ENCODE measurements at places on chromosomes 7 and 10. TPM values are rescaled to one million over a fixed set of nuclear protein-coding genes. Genes with fewer than 3 reads are reported as not detected.

The EDRF1 gene
- total RNA-seq = 35.4 TPM

The MYO3A gene
- 12.5 TPM for total RNA-seq

The C10orf53 gene
- not detected for total RNA-seq

The GNAI1 gene
- 39.2 TPM for total RNA-seq

The RBM28 gene
- total RNA-seq = 59.7 TPM

The TRIM50 gene
- 4.6 TPM for total RNA-seq

The MYO1G gene
- 0.53 TPM for total RNA-seq

The RBM20 gene
- 2.8 TPM for total RNA-seq

The PTF1A gene
- 0.51 TPM for total RNA-seq

The CLEC5A gene
- not detected for total RNA-seq

The TRRAP gene
- 45.0 TPM for total RNA-seq

The LRRC4 gene
- 37.7 TPM for total RNA-seq

The CDC14C gene
- not detected for total RNA-seq

The AQP1 gene
- 1.7 TPM for total RNA-seq

DNA sequence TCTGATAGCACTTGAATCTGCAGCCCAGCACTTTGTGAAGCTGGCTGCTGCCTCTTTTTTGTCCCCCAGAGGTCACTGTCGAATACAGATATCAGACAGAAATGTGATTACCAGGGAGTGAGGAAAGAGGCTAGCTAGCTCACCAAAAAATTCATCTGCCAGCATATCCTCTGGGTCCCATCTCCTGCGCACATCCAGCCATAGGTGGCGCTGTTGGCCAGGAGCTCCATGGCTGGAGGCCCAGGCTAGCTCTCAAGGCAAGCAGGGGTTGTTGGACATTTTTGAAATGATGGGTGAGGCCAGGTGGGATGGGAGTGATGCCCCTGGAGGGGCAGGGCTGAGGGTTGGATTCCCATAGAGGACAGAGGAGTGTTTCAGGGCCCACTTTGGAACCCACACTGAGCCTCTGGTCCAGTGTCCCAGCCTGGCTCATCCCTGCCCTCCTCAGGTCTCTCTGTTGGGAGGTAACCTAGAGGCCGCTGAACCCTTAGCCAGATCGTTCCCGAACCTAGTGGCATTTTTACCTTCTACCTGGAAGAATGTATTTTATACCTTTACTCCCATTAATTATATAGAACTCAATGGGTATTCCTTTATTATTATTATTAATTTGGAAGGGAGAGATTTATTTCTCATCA, 14.8 kb downstream of the DPCD start:
- DNase-seq = peak; percentile 82
- H3K27me3 ChIP-seq = no peaks in the 10 kb centered on the region
- H3K27ac ChIP-seq = no peak overlapping the region
- H3K4me1 ChIP-seq = no peaks in the 10 kb centered on the region
- H3K4me3 ChIP-seq = no peak overlapping the region
- peaks cover 4% of the 10 kb centered on the region for H3K36me3 ChIP-seq

DNA sequence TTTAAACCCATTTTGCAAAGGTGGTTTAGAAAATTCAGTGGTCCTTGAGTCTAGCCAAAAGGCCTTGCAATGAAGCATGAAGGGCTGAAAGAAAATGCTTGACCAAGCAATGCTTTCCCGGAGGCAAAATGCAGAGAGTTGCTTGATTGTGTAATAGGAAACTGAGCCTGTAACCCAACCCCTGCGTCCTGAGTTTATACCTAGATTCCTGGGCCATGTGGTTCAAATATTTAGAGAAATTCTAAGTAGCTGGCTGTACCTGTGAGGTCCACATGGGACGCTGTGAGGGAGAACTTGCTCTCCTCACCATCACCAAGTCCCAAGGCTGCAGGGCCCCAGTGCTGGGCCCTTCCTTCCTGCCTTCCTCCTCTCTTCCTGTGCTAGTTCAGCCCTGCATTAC, 45.7 kb downstream of the CXCL12 start:
- H3K36me3 ChIP-seq = no peaks in the 10 kb centered on the region
- H3K27me3 ChIP-seq = peaks cover 2% of the 10 kb centered on the region
- DNase-seq = peak; percentile 31
- H3K4me3 ChIP-seq = no peak overlapping the region

DNA sequence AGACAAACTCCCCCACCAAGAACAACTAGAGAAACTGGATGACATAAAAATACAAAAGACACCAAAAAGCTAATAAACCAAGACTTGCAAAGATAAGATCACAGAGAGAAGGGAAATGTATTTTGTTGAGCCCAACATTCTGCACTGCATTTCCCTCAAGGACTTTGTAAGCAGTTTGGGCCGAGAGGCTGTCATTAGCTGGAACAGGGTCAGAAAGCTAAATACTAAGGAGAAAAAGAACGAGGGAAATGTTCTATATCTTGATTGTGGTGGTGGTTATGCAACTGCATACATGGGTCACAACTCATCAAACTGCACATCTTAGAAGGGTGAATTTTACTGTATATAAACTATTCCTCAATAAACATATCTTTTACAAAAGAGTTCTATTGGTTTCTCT, 315.0 kb downstream of the IPMK start:
- H3K27ac ChIP-seq = no peak overlapping the region
- H3K27me3 ChIP-seq = no peaks in the 10 kb centered on the region
- DNase-seq = no peak
- H3K36me3 ChIP-seq = no peaks in the 10 kb centered on the region

DNA sequence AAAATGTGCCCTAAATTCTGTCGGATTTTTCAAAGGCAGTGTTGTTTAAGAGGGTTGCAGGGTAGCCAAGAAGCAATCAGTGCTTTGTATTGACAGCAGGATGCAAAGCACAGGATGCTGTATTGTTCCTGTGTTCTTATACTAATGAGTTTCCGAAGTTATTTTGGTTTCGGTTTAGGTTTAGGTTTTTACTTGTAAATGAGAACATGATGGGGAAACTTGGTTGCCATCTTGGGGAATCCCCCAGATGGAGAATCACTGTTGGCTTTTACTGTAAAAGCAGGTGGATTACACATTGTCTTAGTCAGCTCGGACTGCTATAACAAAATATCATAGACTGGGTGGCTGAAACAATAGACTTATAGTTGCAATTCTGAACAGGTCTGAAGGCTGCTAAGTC, 72.1 kb downstream of the INHBA start:
- H3K27me3 ChIP-seq = no peaks in the 10 kb centered on the region
- no peaks in the 10 kb centered on the region for H3K36me3 ChIP-seq
- H3K27ac ChIP-seq = no peak overlapping the region
- no peaks in the 10 kb centered on the region for H3K4me1 ChIP-seq
- no peak overlapping the region for H3K4me3 ChIP-seq
- no peak for DNase-seq

DNA sequence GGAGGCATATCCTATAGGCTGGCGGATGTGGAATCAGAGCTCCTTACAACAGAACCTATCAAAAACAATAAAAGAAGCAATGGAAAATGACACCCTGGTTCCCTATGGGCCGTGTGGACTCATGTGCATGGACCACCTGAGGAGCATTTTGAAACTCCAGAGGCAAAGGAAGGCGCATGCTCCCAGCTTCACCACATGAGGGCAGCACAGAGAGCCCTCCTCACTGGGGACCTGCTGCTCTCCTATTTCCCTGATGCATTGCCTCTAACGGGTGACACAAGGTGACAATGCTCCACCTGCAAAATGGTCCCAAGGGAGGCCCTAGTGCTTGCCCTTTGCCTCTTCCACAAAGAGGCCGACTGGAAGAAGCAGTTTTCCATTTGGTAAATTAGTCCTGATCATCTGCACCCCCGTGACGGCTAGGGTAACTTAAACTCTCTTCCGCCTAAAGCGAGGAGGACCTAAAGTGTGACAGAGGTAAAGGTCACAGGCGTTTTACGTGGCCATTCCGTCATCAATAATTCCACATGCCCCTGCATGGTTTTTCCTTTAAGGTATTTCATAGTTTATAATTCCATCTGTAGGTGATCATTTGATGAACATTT, 67.7 kb downstream of the GPAM start:
- peaks cover 6% of the 10 kb centered on the region for H3K27me3 ChIP-seq
- no peaks in the 10 kb centered on the region for H3K4me1 ChIP-seq
- no peak overlapping the region for H3K4me3 ChIP-seq
- no peaks in the 10 kb centered on the region for H3K36me3 ChIP-seq
- DNase-seq = no peak

GRCh38 chr7:47902013-47902412, 46.3 kb downstream of the PKD1L1 start:
- peaks cover 15% of the 10 kb centered on the region for H3K4me1 ChIP-seq
- H3K27me3 ChIP-seq = peaks cover 9% of the 10 kb centered on the region
- H3K27ac ChIP-seq = no peak overlapping the region
- no peaks in the 10 kb centered on the region for H3K36me3 ChIP-seq
- DNase-seq = no peak

GRCh38 chr7:7317850-7318249, 135.5 kb downstream of the C1GALT1 start:
- no peaks in the 10 kb centered on the region for H3K27me3 ChIP-seq
- no peak overlapping the region for H3K4me3 ChIP-seq
- no peaks in the 10 kb centered on the region for H3K36me3 ChIP-seq
- H3K27ac ChIP-seq = no peak overlapping the region
- no peak for DNase-seq

DNA sequence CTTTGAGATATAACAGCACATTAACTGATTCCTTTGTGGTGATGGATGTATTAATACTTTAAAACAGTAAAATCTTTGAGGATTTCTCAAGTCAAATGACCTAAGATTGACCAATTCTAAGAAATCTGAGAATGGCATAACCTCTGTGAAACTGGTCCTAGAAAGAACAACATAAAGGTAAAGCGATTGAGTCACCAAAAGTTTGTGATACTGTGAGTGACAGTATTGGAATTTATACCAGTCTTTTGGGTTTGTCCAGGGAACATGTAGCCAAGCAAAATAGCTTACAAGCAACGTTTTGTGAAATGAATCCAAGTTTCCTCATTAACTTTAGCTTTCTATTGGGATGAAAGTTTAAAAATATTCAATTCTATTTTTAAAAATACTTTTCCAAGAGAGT, 157.4 kb upstream of the TMEM196 start:
- no peaks in the 10 kb centered on the region for H3K27me3 ChIP-seq
- no peaks in the 10 kb centered on the region for H3K36me3 ChIP-seq
- no peak overlapping the region for H3K4me3 ChIP-seq
- no peak for DNase-seq
- no peaks in the 10 kb centered on the region for H3K4me1 ChIP-seq

DNA sequence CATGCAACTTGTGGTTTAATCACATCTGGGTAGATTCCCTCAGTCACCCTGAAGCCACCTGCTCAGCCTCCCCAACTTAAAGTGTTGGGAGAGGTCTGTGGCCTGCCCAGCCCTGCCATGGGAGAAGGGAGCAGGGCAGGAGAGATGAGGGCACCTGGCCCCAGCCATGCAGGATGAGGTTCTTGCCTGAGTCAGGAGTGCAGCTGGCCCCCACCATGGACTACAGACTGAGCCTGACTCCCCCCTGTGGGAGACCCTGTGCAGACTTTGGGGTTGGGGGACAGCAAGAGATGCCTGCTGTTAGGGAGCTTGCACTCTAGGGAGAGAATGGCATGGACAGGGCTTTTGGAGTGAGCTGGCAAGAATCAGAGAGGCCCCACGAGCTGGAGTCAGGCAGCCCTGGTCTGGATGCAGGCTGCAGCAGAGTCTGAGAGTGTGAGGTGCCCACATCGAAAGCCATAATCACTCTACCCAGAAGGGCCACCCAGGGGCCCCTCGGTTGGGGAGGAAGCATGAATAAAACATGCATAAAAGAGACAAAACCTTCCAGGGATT, 34.7 kb upstream of the DPYSL4 start:
- no peak overlapping the region for H3K27ac ChIP-seq
- no peaks in the 10 kb centered on the region for H3K4me1 ChIP-seq
- DNase-seq = no peak

- DNase-seq = no peak
- H3K4me1 ChIP-seq = peaks cover 20% of the 10 kb centered on the region
- H3K4me3 ChIP-seq = peak overlapping the region; percentile 77
- H3K27me3 ChIP-seq = peaks cover 87% of the 10 kb centered on the region
- H3K27ac ChIP-seq = no peak overlapping the region
Measured at GRCh38 chr7:1224086-1224716, 8.5 kb upstream of the UNCX start.

DNA sequence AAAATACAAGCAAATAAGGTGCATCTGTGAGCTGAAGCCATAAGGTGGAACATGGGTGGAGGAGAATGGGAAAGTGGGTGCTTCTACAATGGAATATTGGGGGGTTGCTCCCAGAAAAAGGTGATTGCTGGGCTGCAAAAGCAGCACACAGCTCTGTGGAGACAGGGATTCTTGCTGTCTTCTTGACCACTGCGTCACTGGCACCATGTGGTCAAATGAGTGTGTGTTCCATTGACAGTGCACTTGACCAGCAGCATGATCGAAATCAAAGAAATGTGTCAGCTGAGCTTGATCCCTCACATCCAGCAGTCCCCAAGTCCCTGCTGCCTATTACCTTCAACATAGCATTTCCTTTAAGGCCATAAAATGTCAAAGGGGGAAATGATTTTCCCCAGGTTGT, 56.2 kb downstream of the GPR26 start:
- no peaks in the 10 kb centered on the region for H3K4me1 ChIP-seq
- DNase-seq = no peak
- no peaks in the 10 kb centered on the region for H3K36me3 ChIP-seq
- H3K4me3 ChIP-seq = no peak overlapping the region

- H3K4me1 ChIP-seq = peaks cover 20% of the 10 kb centered on the region
- H3K4me3 ChIP-seq = peak overlapping the region; percentile 82
- H3K27ac ChIP-seq = no peak overlapping the region
- H3K36me3 ChIP-seq = no peaks in the 10 kb centered on the region
- H3K27me3 ChIP-seq = peaks cover 58% of the 10 kb centered on the region
Measured at GRCh38 chr10:97197030-97197500, 11.3 kb upstream of the SLIT1 start.

DNA sequence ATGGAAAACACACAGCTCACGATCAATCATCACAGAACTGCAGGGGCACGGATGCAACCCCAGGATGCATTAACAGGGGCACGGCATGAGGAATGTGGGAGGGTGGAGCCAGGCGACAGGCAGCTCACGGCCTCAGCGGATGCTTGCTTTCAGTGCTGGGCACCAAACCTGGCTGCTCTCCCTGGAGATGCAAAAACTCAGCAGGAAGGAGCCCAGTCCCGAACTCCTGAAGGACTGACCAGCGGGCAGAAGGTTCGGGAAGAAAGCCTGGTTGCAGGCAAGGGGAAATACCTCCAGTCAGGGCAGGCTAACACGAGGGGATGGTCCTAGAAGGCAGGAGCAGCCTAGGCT, 66.8 kb downstream of the CHST15 start:
- no peak for DNase-seq
- no peak overlapping the region for H3K4me3 ChIP-seq
- peaks cover 18% of the 10 kb centered on the region for H3K4me1 ChIP-seq
- H3K27me3 ChIP-seq = peaks cover 7% of the 10 kb centered on the region
- peaks cover 28% of the 10 kb centered on the region for H3K36me3 ChIP-seq

GRCh38 chr7:134747326-134747725, 32.1 kb upstream of the CALD1 start:
- no peak for DNase-seq
- H3K27ac ChIP-seq = no peak overlapping the region
- no peaks in the 10 kb centered on the region for H3K36me3 ChIP-seq
- H3K4me3 ChIP-seq = no peak overlapping the region

GRCh38 chr7:154640266-154640865, 362.6 kb downstream of the PAXIP1 start:
- no peaks in the 10 kb centered on the region for H3K4me1 ChIP-seq
- no peaks in the 10 kb centered on the region for H3K36me3 ChIP-seq
- H3K4me3 ChIP-seq = no peak overlapping the region
- no peak for DNase-seq
- H3K27ac ChIP-seq = no peak overlapping the region

GRCh38 chr7:65239707-65240352, 133.8 kb upstream of the ZNF92 start:
- H3K27ac ChIP-seq = no peak overlapping the region
- H3K4me1 ChIP-seq = no peaks in the 10 kb centered on the region
- no peaks in the 10 kb centered on the region for H3K36me3 ChIP-seq
- no peak for DNase-seq
- H3K27me3 ChIP-seq = peaks cover 15% of the 10 kb centered on the region
- peak overlapping the region; percentile 83 for H3K4me3 ChIP-seq

All from type B pancreatic cell (in vitro differentiated cells).